ENCODE measurements at places on chromosomes 16 and 17.

DNA sequence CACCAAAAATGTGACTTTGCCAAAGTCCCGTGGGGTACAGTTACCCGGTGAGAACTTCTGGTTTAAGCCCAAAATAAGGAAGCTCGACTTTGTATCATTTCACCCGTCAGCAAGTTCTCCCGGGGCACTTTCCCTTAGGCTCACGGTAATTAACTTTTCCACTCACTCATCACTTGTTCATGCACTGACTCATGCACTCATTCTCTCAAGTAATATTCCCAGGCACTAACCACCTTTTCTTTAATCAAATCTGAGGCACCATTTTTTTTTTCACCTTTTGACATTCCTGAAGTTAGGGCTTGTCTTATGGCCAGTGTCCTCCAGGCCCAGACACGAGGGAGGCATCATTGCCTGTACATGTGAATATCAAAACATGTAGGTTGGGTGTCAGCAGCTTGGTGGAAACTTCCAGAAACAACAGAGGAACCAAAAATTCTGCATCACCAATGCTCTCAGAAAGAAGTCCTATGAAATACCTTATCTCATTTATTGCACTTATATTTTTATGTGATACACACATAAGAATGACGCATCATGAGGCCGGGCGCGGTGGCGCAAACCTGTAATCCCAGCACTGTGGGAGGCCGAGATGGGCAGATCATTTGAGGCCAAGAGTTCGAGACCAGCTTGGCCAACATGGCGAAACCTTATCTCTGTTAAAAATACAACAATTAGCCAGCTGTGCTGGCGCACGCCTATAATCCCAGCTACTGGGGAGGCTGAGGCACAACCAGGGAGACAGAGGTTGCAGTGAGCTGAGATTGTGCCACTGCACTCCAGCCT, 36.1 kb upstream of the ATP2C2 start:
- no peak for DNase-seq

DNA sequence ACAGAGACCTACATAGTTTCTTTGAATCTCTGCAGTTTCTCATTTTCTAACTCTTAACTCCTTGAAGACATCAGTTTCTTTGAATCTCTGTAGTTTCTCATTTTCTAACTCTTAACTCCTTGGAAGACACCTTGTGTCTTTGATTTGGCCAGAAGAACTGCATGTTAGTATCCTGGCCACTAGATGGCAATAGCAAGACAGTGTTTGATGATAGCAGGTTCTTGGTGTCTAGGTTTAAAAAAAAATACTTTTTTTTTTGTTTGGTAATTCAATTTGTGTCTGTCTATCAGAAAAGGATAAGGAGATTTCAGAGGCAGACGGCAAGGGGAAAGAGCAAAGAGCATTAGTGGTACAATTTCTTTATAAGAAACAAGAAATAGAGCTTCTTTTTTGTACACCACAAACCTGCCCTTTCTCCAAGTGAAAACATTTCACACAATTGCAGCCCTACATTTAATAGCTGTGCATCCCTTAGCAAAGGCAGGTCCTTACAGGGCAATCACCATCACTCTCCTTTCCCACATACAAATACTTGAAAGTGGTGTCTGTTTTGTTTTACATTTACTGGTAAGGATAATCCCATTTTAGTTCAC, 1324.9 kb upstream of the CDH8 start:
- no peak for DNase-seq

GRCh38 chr16:1437606-1438005, 6.7 kb downstream of the PERCC1 start:
- no peak for DNase-seq

DNA sequence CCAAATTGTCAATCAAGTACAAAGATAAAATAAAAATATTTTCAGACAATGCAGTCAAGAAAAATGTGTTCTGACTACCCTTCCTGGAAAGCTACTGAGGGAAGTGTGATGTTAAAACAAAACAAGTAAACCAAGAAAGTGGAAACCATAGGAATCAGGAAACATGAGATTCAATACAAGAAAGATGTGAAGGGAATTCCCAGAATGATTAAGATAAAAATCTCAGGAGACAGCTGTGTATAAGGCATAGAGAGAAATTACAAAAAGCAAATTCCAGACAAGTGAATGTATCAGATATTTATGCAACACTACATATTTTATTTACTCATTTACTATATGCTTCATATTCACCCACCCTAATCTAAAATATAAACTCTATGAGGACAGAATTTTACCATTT, 32.2 kb downstream of the TRIM37 start:
- DNase-seq: no peak

GRCh38 chr16:1992704-1993317, 3.0 kb downstream of the SYNGR3 start:
- no peak for DNase-seq

- DNase-seq: no peak
Observed at GRCh38 chr17:48134912-48135480, 27.4 kb downstream of the SNX11 start.

DNA sequence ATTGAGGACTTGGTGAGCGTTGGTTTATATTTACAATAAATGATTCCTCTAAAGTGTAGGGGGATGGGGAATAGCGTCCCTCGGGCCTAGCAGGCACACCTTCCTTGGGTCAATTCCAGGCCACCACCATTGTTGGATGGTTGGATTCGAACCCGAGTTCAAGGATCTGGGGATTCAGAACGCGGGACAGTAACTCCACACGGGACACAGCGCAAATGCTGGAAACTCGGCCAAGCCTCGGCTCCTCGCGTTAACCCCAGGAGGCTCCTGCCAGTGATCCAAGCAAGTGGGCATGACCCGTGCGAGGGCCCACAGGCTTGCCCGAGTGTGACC, 613 bp downstream of the B9D1 start:
- no peak for DNase-seq

DNA sequence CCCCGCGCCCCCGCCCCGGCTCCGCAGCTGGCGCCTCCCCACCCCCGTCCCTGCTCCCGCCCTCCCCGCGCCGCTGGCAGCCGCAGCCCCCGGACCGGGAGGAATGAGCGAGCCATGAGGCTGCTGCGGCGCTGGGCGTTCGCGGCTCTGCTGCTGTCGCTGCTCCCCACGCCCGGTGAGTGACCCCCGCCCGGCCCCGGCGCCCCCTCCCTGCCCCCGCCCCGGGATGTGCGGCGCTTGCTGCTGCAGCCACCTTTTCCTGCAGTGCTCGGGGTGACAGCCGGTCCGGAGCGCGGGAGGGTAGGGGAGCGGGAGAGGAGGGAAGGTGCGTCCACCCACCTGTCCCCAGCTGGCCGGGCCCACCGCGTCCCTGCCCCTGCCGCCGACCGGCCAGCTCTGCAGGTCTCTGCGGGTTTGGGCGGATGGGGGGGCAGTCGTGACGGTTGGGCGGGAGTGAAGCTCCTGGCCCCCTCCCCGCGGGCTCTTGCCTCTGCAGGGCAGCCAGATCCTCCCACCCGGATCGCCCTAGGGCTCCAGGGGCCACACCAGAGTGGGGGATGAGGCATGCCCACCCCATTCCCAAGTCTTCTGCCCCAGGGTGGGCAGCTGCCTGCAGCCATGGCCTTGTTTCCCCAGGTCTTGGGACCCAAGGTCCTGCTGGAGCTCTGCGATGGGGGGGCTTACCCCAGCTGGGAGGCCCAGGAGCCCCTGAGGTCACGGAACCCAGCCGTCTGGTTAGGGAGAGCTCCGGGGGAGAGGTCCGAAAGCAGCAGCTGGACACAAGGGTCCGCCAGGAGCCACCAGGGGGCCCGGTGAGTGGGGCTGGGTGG, 513 bp downstream of the ADAM11 start:
- DNase-seq: no peak

GRCh38 chr17:60823515-60823914, 145.9 kb downstream of the BCAS3 start:
- no peak for DNase-seq

- no peak for DNase-seq
Observed at GRCh38 chr17:21288571-21289017, 4.1 kb downstream of the MAP2K3 start.

GRCh38 chr17:27538156-27538955, 82.1 kb downstream of the KSR1 start:
- no peak for DNase-seq

DNA sequence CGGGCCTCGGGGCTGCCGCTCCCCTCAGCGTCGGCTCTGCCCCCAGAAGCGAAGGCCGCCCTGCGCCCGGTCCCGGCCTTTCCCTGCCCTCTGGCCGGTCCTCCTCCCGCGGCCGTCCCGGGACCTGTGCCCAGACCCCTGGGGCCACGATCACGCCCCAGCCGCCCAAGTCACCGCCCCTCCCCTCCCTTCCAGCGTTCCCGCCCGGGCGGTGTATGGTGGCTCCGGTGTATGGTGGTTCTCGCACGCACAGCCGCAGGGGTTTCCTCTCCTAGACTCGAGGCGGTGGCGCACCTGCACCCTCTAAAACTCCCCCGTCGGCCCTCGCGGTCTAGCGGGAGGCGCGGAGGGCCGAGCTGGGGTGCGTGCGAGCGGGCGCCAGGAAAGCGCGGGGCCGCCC, 10.0 kb downstream of the TIGD7 start:
- no peak for DNase-seq

Measured in NCI-H2227 treated with DMSO at 0.1 percent for 48 hours (cell line).